ENCODE measurements at places on chromosomes 4 and X.

- DNase-seq: no peak
Measured at GRCh38 chrX:49695276-49696180, at the start of gene PAGE1. PAGE1 (minus strand) TSS chrX:49695984; CDS start chrX:49694770, 1,214 bp downstream.

- DNase-seq: no peak
Measured at GRCh38 chr4:3203971-3204431, 45.0 kb upstream of the MSANTD1 start.

DNA sequence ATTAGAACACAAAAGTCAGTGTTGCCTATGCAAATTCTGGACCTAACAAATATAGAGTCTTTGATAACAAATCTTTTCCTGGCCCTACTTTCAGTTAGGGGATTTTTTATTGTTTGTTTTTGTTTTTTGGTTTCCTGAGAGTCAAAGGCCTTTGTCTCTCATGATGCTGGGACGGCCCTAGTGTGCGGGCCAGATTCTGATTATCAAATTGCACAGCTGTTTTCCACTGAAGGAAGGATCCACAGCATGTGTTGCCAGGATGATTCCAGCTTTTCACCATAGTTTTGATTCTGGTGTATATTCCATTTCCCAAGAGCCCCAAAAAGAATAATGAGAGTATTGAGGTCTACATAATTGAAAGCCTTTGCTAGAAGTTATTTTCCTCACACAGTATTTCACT, 248.2 kb downstream of the CAMK2D start:
- DNase-seq: no peak

DNA sequence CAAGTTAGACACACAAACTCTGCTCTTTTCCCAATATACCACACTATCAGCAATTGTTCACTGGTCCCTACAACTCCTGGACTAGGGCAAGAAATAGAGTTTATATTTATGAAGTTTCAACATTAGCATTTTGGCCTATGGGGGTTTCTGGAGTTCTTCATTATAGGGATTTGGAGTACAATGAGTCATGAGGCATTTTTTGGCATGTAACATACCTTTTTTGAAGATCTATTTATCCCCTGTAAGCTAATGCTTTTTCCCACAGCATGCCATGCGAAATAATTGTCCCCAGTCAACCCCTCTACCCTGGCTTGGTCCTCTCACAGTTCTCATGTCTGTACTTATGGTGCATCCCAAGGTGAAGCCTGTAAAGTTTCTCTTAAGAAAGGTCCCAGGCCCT, 36.7 kb upstream of the EDA2R start:
- no peak for DNase-seq

GRCh38 chrX:139642241-139642927, 65.6 kb downstream of the MCF2 start:
- DNase-seq: no peak

DNA sequence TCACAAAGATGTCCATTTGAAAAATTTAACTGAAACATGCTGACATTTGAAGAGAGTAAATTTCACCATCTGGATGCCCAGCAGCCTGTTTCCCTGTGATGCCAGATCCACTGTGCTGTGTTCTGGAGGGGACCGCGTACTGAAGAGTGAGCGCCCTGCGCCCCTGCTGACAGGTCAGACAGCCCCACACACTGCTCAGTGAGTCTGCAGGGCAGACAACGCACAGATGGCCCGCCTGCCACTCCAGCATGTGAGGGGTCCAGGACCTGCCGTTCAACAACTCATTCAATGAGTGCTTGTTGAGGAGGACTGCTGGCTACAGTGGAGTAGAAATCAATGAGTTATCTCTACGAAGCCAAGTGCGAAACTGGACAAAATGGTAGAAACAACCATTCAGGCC, 49.2 kb downstream of the FGFRL1 start:
- no peak for DNase-seq

GRCh38 chr4:102564399-102565059, 63.4 kb downstream of the NFKB1 start:
- peak; percentile 17 for DNase-seq

DNA sequence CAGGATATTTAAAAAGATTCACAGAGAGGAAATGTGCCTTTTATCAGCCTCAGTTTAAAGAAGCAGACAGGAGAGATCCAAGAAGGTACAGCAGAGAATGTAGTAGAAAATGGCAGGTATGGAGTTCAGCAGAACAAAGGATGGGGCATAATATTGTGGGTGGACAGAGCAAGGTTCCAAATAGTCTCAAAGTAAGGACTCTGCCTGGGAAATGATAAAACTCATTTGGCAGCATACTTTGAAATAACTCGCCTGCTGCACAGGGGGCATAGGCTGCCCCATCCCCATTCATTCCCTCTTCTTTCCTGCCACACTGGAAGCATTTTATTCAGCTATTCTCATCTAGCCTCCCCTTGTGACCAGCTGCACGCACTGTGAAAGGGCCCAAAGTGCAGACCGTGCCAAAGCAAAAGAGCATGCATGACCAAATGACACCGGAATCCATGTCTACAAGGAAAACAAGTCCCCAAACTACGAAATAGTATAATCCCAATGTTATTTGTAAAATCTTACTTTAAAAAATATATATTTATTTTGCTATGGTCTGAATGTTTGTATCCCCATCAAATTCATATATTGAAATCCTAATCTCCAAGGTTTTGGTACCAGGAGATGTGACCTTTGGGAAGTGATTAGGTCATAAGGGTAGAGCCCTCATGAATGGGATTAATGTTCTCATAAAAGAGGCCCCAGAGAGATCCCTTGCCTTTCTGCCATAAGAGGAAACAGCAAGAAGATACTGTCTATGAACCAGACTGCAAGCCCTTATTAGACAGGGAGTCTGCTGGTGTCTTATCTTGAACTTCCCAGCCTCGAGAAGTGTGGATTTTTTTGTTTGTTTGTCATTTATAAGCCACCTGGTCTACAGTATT, 77.4 kb upstream of the PRSS48 start:
- no peak for DNase-seq

- DNase-seq: peak; percentile 67
Measured at GRCh38 chr4:52051615-52052474, 741 bp downstream of the SPATA18 start.

GRCh38 chrX:135973025-135973547, 702 bp downstream of the MMGT1 start:
- DNase-seq: no peak

DNA sequence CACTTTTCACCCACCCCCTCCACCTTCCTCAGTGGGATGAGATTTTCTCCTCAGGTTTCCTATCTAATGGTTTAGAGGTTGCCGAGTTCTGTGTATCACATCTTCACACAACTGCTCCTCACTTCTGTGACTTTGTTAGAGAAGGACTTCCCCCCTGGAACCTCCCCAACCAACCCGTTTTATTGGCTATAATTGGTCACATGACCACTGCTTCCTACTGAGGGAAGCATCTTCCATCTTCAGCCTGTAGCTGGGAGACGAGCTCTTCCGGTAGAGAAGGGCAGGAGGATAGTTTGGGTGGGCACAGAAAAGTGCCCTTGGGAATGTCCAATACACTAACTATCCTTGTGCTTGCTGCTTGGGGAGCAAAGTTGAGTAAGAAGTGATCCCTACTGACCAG, 90.5 kb downstream of the STK32B start:
- DNase-seq: no peak

DNA sequence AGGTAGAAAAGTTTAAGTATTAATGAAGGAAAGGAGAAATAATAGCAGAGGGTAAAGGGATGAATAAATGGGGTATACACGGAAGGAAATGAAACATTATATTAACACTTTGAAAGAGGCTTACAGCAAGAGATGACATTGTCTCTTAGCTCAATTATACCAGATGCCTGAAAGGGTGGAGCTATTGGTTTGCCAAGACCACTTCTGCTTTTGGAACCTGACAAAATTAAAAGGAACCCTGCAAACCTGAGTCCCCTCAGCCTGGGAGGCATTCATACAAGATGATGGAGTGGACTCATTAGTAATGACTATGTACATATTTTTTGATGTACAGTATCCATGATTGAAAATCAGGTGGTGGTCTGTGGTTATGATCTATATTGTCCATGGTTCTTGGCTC, 45.1 kb upstream of the HPF1 start:
- no peak for DNase-seq

DNA sequence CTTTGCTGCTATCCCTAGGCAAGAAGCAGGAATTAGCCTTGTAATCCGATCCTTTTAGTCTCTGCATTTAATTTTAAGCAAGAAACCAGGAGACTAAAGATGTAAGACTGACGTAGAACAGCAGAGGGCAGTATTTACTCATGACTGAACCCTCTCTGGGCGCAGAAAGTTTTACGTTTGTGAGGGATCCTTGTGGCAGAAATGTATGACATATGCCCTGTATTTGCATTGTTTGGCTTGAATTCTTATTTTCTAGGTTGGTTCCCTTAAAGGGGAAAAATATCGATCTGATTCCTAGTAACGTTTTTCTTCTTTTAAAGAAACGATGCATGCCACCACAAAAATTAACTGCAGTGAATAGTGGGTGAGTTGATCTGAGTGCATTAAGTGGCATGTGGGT, 1.3 kb upstream of the FAT4 start:
- peak; percentile 63 for DNase-seq

DNA sequence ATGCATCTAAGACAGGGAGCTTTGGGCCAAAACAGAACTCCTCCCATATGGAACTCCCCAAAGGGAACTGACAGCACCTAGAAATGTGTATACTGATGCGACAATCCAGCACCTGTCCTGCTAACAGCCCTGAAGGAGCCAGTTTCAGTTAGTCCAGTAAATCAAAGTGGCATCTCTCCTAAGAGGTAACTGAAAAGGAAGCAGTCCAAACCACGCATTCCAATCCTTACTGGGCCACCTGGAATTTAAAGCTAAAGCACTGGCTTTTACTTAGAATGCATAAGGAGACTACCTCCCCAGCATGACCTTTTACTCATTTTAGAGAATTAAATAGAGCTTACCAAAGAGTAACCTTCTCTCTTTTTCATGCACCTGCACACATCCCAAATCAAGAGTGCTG, 586.8 kb upstream of the PITX2 start:
- no peak for DNase-seq

GRCh38 chr4:120636120-120636630, 286.4 kb downstream of the PRDM5 start:
- DNase-seq: no peak

GRCh38 chr4:41687971-41688370, 60.6 kb downstream of the PHOX2B start:
- DNase-seq: no peak

- no peak for DNase-seq
Measured at GRCh38 chrX:69185886-69186285, 20.6 kb upstream of the PJA1 start.

DNA sequence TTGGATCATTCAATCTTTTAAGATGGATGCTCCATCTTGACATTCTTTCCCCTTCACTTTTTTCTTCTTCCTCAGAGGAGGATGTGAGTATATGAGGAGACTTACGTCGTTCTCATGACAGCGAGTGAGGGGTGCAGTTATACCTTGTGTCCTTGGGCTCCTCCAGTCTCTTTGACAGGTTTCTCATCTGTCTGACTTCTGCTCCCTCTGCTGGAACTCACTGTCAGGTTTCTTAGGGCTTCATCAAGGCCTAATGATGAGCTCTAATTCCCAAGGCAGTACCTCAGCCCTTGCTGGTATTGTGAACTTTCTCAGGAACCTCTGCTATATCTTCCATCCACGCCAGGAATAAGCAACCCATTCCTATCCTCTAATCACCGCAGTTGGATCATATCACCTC, 237.8 kb upstream of the ADGRL3 start:
- no peak for DNase-seq

DNA sequence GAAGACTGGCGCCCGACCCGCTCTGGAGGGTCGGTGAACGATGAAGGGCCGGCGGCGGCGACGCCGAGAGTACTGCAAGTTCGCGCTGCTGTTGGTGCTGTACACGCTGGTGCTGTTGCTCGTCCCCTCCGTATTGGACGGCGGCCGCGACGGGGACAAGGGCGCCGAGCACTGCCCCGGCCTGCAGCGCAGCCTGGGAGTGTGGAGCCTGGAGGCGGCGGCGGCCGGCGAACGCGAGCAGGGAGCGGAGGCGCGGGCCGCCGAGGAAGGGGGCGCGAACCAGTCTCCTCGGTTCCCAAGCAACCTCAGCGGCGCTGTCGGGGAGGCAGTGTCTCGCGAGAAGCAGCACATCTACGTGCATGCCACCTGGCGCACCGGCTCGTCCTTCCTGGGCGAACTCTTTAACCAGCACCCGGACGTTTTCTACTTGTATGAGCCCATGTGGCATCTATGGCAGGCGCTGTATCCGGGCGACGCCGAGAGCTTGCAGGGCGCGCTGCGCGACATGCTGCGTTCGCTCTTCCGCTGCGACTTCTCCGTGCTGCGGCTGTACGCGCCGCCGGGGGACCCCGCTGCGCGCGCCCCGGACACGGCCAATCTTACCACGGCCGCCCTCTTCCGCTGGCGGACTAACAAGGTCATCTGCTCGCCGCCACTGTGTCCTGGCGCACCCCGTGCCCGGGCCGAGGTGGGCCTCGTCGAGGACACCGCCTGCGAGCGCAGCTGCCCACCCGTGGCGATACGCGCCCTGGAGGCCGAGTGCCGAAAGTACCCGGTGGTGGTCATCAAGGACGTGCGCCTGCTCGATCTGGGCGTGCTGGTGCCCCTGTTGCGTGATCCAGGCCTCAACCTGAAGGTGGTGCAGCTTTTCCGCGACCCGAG, 568 bp downstream of the CHST7 start:
- DNase-seq: peak; percentile 59

DNA sequence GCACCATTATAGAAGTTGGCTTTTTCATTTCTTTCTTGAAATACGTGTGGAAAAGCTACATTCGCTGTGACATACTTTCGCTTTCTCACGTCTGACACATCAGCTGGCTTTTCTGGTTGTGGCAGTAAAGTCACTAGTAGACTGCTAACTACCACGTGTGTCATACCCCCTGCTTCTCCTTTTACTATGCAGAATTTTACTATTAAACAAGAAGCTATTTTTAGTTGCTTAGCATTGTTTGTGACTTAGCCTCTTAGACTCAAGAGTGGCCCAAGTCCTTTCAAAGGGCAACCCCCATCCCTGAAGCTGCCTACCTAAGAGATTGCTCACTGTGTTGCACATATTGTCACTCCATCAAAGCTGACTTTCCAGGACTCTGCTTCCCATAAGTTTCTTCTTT, 2.1 kb upstream of the IL2 start:
- peak; percentile 8 for DNase-seq

DNA sequence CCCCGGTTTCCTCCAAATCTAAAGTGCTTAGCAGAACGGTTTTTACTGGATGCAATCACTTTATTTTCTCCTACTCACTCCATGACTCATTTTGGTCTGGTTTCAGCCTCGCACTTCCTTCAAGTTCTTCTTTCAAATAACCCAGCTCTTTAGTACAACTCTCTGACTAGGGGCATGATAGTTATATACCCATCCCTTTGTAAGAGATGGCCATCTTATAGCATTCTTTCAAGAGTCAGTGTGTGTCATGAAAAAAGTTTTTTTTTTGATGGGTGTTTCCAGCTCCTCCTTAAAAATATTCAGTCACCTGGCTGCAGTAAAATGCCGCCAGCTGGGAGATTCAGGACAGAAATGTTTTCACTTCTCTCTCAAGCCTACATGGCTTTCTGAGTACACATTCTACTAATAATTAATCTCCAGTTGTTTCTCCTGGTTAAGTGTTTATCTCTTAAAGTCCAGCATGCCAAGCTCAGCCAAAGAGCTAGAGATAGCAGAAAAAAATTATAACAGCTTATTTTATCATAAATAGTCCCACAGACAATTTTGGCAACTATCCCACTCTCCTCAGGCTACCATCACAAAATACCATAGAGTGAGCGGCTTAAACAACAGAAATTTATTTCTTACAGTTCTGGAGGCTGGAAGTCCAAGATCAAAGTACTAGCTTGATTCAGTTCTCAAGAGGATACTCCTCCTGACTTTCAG, 139.3 kb downstream of the GASK1B start:
- DNase-seq: no peak

GRCh38 chr4:53786632-53787031, 195.3 kb upstream of the LNX1 start:
- DNase-seq: no peak

Data from GM13976 (cell line).